ENCODE measurements at places on chromosomes 5 and 9.
A peak's percentile ranks its signal among the peaks of the same experiment; 100 is the strongest.

DNA sequence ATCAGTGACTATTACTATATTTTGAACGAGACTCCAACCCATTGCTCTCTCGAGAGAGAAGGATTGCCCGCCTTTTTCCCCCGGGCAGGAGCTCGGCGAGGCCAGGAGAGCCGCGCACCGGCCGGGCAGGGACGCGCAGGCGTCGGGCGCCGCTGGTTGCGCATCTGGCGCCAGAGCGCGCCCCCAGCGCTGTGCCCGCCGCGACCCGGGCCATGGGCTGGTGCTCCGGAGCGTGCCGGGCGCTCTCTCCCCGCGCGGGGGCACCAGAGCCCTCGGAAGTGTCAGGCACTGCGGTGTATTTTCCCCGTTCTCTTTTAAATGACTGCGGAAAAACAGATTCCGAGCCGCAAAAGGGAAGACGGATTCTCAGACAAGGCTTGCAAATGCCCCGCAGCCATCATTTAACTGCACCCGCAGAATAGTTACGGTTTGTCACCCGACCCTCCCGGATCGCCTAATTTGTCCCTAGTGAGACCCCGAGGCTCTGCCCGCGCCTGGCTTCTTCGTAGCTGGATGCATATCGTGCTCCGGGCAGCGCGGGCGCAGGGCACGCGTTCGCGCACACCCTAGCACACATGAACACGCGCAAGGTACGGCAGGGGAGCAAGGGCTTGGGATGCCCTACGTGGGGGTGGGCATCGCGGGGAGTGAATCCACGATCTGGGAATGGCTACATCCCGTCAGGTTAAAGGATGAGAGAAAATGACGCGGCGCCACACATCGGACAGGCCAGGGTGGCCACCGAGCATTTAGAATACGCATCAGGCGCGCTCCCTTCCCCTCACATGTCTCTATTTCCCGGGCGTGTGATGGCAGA is 1.1 kb upstream of the NTRK2 start:
- no peak for DNase-seq

GRCh38 chr5:374631-375335 is 53.3 kb downstream of the AHRR start:
- no peak for DNase-seq

DNA sequence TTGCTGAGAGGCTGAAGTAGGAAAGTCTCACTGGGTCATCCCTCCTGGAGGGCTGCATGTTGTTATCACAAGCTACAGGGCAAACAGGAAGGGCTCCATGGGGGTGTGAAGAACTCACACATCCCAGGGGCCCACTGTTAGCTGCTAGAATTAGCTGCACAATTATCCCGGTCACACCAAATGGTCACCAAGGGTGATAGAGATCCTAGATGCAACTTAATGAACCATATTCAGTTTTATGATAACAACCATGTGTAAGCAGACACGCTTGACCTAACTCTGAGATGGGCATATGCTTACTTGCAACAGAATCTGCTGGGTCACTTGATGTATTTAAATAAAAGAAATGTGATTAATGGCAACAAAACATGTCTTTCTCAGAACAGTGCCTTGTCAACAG is 143.5 kb upstream of the C6 start:
- no peak for DNase-seq

GRCh38 chr5:16406630-16407029 is 59.0 kb downstream of the ZNF622 start:
- no peak for DNase-seq

DNA sequence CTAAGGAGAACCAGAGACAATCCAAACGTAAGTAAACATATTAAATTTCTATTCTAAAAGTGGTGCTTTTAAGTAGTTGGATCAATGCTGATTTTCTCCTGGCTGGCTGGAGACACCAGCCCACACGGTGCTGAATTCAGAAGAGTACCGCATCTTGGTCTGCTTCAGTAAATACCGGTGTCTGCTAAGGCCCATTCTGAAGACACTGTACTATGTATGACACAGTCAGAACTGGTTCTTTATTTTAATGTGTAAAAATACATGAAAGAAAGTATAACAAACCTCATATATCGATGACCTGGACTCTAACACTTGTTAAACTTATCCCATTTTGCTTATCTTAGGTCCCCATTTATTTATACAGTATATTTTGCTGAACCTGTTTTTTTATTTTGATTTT is 32.8 kb downstream of the RAPGEF1 start:
- no peak for DNase-seq

DNA sequence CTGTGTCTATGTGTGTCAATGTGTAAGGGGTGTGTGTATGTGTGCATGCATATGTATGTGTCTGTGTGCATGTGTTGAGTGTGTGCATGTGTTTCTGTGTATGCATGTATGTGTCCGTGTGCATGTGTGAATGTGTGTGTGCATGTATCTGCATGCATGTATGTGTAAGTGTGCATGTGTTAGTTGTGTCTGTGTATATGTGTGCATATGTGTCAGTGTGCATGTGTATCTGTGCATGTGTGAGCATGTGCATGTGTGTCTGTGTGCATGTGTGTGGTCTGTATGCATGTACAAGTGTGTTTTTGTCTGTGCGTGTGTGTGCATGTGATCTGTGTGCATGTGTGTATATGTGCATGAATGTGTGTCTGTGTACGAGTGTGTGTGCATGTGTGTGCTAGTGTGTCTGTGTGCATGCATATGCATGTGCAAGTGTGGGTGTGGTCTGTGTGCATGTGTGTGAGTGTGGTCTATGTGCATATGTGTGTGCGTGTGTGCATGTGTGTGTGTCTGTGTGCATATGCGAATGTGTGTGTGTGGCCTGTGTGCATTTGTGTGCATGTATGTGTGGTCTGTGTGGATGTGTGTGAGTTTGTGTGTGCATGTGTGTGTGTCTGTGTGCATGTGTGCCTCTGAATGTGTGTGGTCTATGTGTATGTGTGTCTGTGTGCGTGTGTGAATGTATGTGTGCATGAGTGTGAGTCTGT is 9.6 kb downstream of the FAM163B start:
- no peak for DNase-seq

DNA sequence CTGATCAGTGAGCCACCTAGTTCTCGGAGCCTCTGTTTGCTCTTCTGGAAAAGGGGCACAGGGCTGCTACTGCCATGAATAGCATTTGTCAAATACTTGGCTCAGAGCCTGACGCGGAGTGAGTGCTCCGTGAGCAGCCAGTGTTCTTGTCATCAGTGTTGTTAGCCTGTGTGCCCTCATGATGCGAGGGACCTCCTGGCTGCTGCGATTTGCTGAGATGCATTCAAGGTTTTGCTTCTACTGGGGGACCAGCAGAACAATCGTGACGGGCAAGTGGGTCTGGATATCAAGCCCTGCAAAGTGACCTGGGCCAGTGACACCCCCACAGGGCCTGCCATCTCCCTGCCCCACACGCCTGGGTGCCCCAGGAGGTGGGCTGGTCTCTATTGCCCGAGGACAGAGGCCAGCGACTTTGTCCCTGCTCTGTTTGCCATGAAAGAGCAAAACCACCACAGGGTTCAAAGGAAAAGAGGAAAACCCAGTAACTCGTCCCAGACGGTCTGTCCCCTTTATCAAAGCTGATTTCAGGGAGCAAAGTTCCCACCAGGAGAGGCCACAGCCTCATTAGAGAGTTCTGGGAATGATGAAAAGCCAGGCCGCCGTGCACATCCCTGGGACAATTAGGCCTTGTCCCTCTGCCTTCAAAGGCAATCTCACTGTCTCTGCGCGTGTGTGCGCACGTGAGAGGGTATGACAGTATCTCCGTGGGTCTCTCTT is 86.5 kb upstream of the LMX1B start:
- DNase-seq = no peak

- DNase-seq = peak; percentile 38
These were observed 698 bp upstream of the SEC24A start for GRCh38 chr5:134647750-134648424.

GRCh38 chr9:73541923-73542322 is 390.3 kb downstream of the ANXA1 start:
- DNase-seq = no peak

- DNase-seq = no peak
These were observed 257.6 kb upstream of the ZNF608 start for GRCh38 chr5:125004009-125004408.

DNA sequence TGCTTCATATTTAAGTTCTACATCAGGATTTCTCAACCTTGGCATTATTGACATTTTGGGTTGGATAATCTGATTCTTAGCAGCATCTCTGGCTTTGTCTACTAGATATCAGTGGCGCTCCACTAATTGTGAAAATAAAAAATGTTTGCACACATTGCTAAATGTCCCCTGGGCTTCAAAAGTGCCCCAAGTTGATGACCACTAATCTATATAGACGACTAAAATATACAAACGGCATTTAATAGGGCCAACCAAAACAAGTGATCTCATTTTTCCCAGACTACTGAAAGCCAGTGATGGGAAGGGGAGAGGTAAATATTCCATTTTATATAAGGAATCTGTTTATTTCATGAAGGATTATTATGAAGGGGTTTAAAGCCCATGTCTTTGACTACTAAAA is 118.6 kb downstream of the HOMER1 start:
- DNase-seq = no peak

DNA sequence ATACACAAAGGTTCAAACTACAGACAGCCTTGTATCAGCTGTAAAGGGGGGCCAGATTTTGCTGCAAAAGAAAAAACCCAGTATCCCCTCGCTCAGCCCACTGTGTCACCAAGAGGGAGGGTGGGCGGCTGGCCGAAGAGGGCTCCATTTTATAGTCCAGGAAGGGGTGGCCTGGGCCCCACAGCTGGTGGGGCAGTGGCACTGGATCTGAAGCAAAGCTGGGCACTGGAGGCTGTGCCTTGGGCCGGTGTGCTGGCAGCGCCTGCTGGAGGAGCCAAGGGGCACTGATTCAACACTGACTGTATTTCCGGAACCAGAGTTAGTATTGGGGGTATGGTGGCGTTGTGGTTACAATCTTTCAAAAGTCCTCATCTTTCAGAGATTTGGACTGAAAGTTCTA is 9.1 kb downstream of the BRD3 start:
- DNase-seq = no peak

DNA sequence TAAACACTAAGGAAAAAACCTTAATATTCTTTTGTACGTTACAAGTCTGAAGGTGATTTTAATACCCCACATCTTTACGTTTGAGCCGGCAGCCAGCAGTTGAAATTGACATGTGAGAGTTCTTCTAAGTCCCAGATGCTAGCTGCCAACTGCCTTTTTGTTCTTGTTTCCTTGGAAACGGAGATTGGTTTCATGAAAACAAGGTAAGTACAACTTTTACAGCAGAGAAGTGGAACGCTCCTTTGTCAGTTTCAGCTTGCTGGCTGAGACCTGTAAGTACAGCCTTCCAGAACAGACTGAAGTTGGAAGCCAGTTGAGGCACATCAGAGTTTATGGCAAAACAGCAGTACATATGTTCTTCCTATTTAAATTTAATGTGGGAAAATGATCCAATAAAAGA is 1018.4 kb upstream of the ARRDC3 start:
- no peak for DNase-seq

DNA sequence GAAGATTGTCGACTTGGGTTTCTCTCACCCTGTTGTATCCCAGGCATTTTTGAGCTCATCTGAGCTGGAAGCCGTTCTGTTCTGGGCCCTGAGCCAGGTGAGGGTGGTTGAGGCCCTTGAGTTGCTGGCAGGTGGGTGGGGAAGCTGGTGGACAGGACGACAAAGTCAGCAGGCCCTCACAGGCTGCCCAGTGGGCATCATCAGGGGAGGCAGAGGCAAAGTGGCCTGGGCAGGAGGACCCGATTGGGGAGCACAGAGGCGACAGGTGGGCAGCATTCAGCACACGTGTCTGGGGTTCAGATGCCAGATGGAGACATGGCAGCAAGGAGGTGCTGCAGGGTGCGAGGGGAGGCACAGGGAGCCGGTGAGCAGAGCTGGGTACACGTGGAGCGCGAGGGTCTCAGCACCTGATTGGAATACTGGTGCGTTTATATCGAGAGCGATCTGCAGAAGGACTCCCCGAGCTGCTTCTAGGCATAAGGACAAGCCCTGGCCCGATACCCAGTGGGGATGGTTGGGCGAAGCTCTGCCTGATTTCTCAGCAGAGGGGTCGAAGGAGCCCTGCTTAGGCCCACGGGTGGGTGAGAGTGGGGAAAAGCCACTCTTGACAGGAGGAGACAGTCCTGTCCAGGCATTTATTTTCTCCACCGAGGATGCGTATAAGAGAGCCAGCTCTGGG is 49.0 kb upstream of the SUSD3 start:
- no peak for DNase-seq

DNA sequence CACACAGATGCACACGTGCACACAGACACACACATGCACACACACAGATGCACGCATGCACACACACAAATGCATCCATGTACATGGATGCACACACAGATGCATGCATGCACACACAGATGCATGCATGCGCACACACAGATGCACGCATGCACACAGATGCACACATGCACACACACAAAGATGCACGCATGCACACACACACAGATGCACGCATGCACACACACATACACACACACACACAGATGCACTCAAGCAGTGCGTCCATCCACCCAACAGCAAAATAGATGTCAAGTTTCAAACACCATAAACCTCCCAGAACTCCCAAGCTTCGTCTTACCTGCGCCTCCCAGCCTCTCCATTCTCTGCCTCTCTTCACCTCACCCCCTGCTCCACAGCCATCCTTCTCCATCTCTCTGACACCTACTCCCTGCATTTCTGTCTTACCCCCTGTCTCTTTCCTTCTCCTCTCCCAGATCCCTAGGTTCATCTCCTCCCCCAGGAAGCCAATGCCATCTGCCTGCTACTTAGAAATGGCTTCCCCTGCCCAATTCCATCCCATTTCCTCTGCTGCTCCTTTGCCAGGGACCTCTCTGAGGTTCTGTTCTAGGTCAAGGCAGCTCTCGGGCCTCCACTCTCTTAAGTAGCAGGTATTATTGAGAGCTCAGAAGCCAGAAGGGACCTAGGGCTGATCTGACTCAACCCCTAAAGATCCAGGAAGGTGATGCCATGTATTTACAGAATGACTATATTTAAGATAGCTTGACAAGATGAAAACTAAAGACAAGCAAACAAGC is 297.2 kb downstream of the MED10 start:
- no peak for DNase-seq

- DNase-seq = no peak
These were observed 172.6 kb downstream of the FGF18 start for GRCh38 chr5:171592076-171592475.

DNA sequence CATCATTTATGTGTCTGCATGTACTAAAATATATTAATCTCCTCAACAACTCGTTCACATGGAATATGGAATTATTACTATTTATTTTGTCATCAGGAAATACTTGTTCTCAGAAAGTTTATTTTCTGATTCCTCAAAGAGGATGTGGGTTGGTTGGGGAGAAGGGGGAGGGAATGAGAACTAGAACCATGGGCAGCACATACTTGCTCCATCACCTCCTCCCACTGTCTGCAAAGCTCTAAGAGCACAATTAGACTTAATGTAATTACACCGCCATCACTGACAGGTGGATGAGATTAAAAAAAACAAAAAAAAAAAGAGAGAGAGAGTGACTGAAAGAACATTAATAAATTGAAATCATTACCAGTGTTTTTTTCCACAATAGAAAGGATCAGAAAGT is 98.2 kb downstream of the OXCT1 start:
- DNase-seq = no peak

- no peak for DNase-seq
These were observed 285.7 kb downstream of the HCN1 start for GRCh38 chr5:45410304-45410995.

- DNase-seq = no peak
These were observed 51.0 kb downstream of the COL27A1 start for GRCh38 chr9:114206221-114206789.

GRCh38 chr9:126111556-126111955 is 215.1 kb upstream of the MVB12B start:
- no peak for DNase-seq

- DNase-seq = peak; percentile 85
These were observed 46.1 kb downstream of the PTTG1 start for GRCh38 chr5:160467555-160468362.

- DNase-seq = no peak
These were observed 26.3 kb upstream of the SMC5 start for GRCh38 chr9:70232476-70232875.

Data from activated CD4-positive, alpha-beta T cell treated with anti-CD3 and anti-CD28 coated beads, Interleukin-2, amount 50 U/mL, for 24 hours (primary cell).